ENCODE measurements at places on chromosomes 4 and X.
A peak's percentile ranks its signal among the peaks of the same experiment; 100 is the strongest.

DNA sequence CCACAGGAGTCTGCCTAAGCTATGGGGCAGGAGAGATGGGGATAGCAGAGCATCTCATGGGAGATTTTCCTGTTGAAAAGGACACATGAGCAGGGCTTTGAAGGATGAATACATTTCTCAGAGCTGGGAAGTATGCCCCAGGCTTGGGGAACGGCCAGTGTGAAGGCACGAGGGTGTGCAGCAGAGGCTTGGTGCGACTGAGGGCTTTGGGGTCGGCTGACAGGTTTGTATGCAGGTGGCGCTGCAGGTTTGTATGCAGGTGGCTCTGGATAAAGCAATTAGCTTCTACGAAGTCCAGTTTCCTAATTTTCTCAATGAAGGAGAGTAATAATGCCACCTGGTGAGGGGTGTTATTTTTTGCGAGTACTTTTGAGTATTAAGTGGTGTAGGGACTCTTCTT, 6.8 kb upstream of the KIAA0232 start:
- no peak for DNase-seq

DNA sequence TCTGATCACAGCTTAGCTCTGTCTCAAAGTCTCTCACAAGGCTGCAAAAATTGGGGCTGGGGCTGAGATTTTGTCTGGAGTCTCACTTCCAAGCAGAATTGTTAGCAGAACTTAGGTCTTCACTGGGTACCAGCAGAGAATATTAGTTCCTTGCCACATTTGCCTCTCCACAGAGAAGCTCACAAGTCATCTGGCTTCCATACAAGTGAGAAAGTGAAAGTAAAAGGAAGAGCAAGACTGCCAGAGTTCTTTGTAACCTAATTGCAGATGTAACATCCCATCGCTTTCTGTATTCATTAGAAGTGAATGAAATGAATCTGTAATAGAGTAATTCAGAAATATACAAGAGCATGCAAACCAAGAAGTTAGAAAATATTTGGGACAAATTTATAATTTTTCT, 624.1 kb upstream of the GNPDA2 start:
- DNase-seq: no peak

- DNase-seq: peak; percentile 39
These were observed 6.4 kb downstream of the MTM1 start for GRCh38 chrX:150574559-150575418.

- no peak for DNase-seq
These were observed 40.9 kb upstream of the DCLK2 start for GRCh38 chr4:150037251-150037856.

- no peak for DNase-seq
These were observed 26.4 kb downstream of the NELFA start for GRCh38 chr4:1982124-1983052.

- DNase-seq: no peak
These were observed 187.8 kb downstream of the NPNT start for GRCh38 chr4:106083065-106083464.

- no peak for DNase-seq
These were observed 2.8 kb upstream of the NELFA start for GRCh38 chr4:2011583-2011982.

- no peak for DNase-seq
These were observed 64.3 kb upstream of the NR0B1 start for GRCh38 chrX:30373479-30373878.

GRCh38 chr4:2472187-2472586, 3.3 kb downstream of the RNF4 start:
- DNase-seq: no peak

- peak; percentile 83 for DNase-seq
These were observed 146.0 kb upstream of the CPEB2 start for GRCh38 chr4:14856062-14856933.
